Uterus (tissue), 4 donors: ENCODE measurements at places on chromosomes 5 and 9. TPM values are rescaled to one million over a fixed set of nuclear protein-coding genes. Genes with fewer than 3 reads are reported as not detected.

Gene TCF7
- not detected for total RNA-seq

- DNase-seq = no peak
These were observed 3.8 kb upstream of the RNF14 start for GRCh38 chr5:141965071-141965470.

Gene LCN9
- not detected for total RNA-seq

Gene SCGB3A2
- total RNA-seq = not detected

GRCh38 chr9:137785704-137786161, 91.8 kb upstream of the CACNA1B start:
- no peak for DNase-seq

DNA sequence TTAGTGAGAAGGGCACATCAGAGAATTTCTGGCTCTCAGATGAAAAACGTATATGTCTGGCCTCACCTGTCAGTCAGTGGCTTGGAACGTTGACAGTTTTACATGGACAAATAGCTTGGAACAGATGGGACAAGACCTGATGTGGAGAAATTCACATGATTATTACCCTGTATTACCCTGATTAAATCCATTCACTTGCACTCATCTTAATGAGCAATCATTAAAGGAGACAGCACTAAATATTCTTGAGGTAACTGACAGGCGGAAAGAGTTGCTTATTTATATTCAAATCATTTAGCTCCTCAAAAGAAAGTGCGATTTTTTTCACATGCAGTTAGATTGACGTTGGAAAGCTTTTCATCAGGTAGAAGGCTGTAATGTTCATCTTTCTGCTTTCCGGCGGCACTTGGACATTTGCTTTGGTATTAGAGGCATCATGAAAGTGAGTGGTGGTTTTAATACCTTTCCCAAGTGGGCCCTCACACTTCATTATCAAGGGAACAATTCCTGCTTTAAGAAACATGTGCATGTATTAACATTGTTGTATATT, 11.7 kb upstream of the TAS2R1 start:
- DNase-seq = no peak

DNA sequence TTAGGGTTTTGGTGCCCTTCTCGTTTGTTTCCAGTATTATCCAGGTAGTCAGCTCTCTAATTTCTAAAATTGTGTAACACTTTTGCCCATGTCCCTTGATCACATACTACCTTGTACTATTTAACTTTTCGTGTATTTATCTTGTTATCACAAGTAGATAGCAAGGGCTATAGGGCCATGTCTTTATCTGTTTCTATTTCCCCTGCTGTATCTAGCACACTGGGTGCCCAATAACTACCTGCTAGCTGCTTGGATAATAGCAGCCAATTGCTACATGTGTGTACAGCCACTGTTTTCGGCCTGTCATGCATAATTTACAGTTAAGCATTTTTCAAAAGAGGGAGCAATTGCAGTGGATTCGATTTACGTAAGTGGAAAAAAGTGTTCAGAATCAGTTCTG, 64.8 kb upstream of the TNFAIP8 start:
- no peak for DNase-seq
